GM06990 (cell line): ENCODE measurements at places on chromosomes 2 and 18.

GRCh38 chr2:164560902-164561301, 60.4 kb downstream of the GRB14 start:
- DNase-seq = no peak

GRCh38 chr18:53148123-53148522, 808.1 kb downstream of the DCC start:
- no peak for DNase-seq

GRCh38 chr2:180122874-180123273, 115.8 kb upstream of the CWC22 start:
- no peak for DNase-seq

GRCh38 chr2:183215917-183216316, 91.7 kb downstream of the NUP35 start:
- DNase-seq = no peak

DNA sequence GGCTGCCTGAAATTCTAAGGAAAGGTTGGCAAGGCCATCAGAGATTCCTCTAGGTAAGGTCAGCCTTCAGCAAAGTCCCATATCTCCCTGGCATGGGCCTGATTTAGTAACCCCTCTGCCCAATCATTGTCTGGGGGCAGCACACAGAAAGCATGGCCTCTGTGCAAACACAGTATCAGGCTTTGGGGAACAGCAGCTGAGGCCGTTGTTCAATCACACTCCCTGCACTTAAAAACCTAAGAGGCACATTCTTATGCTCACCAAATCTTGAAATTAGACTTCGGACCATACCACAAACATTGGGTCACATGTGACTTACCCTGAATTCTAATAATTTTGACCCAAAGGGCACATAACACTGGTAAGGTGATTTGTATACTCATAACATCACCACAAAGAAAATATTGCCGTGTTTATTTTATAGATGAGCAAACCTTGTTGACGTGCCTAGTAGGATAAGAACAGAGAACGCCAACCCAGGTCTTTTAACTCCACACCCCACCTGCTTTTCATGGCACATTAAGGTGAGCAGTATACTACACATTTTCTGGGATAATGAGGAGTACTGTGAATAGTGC, 212.7 kb downstream of the HNMT start:
- no peak for DNase-seq

GRCh38 chr2:5064687-5065086, 627.5 kb upstream of the SOX11 start:
- no peak for DNase-seq
